ENCODE measurements at places on chromosomes 7 and 10. TPM values are rescaled to one million over a fixed set of nuclear protein-coding genes. Genes with fewer than 3 reads are reported as not detected.

The OR2A42 gene
- not detected for total RNA-seq

The ADCYAP1R1 gene
- total RNA-seq: 7.4 TPM

The ARMC10 gene
- total RNA-seq: 40.2 TPM

The NEUROD6 gene
- total RNA-seq: not detected

GRCh38 chr7:112994656-112995055, 92.0 kb downstream of the GPR85 start:
- no peak for DNase-seq

- no peak for DNase-seq
Observed at GRCh38 chr10:104330168-104331110, 7.8 kb downstream of the ITPRIP start.

GRCh38 chr7:55032069-55032699, 13.4 kb downstream of the EGFR start:
- DNase-seq: no peak

DNA sequence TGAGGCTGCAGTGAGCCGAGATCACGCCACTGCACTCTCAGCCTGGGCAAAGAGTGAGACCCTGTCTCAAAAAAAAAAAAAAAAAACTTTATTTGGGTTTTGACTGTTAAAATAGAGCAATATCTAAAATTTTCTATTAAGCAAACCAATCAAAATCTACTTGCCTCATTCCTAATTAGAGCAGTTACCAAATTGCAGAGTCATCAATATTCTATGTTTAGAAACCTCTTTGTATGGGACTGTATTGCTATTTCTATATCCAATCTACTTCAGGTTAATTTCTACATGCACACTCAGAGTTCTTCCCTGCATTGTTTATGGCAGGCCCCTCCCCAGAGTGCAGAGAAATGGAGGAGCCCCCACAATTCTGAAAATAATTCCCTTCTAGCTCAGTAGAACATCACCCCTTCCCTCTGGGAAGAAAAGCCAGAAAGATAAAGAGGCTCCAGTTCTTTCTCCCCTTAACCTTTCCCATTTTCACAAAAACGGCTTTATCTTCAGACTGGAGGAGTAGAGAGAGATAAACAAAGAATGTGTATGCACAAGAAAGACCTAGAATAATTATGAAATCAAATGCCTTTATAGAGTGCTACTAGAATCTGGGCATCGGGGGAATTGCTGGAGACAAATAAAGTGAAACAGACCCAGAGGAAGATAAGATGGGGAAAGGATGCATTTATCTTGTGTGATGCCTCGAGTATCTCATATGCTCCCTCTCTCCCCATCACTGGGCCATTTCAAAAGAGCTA, 17.9 kb downstream of the SCRN1 start:
- DNase-seq: no peak

The FBXL13 gene
- 4.4 TPM for total RNA-seq

Measured in H9 (cell line).